ENCODE measurements at places on chromosomes 5 and 9.

GRCh38 chr9:115671236-115671962 is 482.2 kb upstream of the PAPPA start:
- no peak for DNase-seq

DNA sequence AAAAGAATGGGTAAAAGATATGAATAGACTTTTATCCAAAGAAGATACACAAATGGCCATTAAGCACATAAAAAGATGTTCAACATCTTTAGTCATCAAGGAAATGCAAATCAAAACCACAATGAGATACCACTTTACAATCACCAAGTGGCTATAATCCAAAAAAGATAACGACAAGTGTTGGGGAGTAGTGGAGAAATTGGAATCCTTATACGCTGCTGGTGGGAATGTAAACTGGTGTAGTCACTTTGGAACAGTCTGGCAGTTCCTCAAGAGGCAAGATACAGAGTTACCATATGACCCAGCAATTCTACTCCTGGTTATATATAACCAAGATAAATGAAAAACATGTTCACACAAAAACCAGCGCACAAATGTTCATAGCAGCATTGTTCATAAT is 234.9 kb downstream of the SPATA31D1 start:
- no peak for DNase-seq

- DNase-seq = no peak
These were observed 47.4 kb downstream of the RNF180 start for GRCh38 chr5:64213011-64213410.

GRCh38 chr5:158658446-158659230 is 441.1 kb downstream of the EBF1 start:
- DNase-seq = no peak

DNA sequence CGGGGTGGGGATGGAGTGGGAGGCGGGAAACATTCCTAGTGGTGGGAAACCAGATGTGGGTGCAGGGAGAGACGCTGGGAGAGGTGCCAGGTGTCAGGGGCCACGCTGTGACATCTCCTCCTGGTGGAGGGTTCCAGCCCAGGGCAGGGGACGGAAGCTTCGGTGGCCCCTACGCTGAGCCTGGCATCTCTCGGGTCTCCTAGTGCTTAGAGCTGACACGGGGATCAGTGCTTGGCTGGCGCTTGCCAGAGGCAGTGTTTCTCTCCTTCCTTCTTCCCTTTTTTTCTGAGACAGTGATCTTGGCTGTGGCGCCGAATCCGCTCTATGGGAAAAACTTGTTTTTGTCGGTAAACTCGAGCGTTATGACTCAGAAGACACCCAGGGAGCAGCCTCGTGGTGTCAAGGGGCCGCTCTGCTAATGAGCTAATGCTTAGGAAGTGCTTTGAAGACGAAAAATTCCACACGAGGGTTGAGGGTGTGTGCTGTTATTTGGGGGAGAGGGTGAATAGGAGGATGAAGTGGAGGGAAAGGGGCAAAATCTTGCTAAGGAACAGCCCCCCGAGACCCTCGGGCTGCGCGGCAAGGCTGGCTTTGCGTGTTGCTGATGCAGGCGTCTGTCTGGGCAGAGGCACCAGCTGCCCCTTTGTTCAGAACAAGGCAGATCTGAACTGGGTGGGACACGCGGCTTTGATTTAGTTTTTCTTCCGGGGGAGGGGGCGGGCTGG is 20.4 kb upstream of the IER5L start:
- DNase-seq = no peak

DNA sequence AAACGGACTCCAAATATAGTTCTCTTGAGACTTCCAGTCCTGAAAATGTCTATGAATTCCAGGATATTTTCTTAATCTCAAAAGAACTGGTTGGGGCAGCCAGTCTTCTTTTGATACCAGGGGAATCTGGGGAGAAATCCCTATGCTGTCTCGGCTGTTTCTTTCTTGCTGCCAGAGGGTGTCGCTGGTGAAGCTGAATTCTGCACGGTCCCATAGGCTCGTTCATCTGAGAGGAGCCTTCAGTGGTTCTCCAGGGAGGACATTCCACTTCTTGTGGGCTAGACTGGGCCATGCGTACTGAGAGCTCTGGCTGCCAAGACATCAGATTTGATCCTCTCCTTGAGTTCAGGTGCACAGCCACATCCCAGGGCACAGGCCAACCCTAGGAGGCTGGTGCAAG is 155.0 kb upstream of the CLINT1 start:
- DNase-seq = peak; percentile 22

DNA sequence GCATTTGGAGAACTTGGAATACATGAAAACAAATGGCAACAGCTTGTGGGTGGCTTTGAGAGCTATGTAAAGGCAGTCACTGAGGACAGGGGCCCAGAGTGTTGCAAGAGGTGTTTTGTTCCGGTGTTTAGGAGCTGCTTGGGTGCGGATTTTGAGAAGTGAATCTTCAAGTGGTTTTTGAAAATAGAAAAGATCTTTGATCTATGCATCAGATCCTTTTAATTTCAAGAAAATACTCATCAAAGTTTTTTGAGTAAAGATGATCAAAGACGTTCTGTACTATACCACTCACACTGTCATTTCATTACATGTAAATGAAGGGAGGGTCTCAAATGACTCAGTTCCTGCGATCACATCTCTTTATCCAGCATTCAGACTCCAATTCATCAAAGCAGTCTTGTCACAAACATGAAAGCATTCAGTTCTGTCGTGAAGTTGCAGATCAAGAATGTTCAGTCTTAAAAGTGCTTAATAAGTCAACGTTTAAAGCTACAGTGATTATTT is 112.5 kb downstream of the WDR41 start:
- peak; percentile 68 for DNase-seq

DNA sequence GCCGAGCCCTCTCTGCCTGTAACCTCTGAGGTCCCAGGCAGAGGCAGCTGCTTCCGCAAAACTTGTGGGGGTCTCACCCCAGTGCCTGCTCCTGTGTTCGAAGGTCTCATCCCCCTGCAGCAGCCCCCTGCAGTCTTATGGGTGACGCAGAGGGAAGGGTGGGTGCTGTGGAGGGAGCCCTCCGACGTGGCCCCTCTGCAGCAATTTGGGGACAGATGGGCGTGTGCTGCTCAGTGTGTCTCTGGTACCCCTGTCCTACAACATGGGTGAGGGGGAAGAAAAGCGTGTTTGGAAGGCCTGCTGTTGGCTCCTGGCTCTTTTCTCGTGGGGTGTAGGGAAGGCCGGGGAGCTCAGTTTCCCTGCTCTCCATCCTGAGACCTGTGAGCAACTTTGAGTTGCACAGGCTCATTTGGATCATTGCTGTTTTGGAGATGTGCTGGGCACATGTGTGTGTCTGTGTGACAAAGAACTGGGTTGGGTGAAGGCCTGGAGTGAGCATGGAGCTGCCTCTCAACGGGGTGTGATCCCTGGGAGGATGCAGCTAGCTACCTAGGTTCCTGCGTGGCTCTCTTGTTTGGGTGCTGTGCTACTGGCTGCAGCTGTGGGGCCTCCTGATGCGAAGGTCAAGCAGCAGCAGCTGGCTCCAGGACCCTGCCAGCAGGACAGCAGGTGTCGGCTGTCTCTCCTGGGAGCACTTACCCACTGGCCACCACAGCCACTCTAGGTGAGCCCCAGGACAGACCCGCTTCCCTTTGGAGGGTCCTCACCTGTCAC is 179.6 kb upstream of the PITX1 start:
- no peak for DNase-seq

GRCh38 chr5:158875272-158875679 is 224.4 kb downstream of the EBF1 start:
- DNase-seq = no peak

DNA sequence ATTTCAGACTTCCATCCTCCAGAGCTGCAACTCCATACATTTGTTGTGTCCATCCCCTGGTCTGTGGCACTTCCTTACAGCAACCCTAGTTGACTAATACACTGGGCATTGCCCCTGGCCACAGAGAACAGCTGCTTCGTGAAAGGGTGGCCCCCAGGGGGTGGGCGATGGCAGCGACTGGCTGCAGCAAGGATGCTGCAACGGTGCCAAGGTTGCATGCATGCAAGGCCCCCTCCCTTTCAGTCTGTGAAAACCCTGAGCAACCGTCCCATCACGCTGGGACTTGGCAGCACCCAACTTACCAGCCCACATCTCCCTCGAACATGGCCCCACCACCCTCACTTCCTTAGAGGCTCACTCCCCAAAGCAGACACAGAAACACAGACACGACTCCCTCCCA is 162.5 kb downstream of the MED10 start:
- no peak for DNase-seq

DNA sequence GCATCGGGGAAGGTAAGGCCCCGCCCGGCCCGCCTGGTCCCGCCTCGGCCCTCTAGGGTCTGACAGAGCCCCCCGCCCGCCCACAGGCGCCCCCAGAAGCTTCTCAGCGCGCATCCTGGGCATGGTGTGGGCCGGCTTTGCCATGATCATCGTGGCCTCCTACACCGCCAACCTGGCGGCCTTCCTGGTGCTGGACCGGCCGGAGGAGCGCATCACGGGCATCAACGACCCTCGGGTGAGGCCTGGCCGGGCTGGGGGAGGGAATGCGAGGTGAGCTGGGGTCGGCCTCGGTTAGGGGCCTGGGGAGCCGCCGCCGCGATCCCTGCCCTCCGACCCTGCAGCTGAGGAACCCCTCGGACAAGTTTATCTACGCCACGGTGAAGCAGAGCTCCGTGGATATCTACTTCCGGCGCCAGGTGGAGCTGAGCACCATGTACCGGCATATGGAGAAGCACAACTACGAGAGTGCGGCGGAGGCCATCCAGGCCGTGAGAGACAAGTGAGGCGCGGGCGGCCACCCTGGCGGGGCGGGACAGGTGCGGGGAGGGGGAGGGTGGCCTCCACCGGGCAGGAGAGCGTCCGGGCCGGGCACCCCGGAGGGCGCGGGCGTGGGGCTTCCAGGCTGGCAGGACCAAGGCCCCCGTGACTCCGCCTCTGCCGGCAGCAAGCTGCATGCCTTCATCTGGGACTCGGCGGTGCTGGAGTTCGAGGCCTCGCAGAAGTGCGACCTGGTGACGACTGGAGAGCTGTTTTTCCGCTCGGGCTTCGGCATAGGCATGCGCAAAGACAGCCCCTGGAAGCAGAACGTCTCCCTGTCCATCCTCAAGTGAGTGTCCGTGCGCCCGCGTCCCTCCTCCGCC is 7.1 kb downstream of the LRRC26 start:
- no peak for DNase-seq

GRCh38 chr5:84118551-84118950 is 266.1 kb downstream of the EDIL3 start:
- no peak for DNase-seq

DNA sequence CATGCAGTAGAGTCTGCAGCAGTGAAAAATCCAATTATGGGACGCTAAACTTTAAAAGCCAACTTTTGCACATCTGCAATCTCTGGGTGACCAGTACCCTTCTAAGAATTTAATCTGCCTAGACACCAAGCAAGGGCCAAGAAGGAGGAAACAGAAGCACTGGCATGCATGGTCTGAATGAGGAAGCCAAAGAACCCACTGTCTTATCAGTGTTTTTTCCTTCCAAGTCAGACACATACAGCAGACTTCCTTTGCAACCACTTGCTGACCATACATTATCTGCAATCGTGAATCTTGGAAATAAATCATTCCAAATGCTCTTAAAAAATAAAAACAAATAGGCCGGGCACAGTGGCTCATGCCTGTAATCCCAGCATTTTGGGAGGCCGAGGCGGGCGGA is 65.9 kb downstream of the DEPDC1B start:
- DNase-seq = no peak

DNA sequence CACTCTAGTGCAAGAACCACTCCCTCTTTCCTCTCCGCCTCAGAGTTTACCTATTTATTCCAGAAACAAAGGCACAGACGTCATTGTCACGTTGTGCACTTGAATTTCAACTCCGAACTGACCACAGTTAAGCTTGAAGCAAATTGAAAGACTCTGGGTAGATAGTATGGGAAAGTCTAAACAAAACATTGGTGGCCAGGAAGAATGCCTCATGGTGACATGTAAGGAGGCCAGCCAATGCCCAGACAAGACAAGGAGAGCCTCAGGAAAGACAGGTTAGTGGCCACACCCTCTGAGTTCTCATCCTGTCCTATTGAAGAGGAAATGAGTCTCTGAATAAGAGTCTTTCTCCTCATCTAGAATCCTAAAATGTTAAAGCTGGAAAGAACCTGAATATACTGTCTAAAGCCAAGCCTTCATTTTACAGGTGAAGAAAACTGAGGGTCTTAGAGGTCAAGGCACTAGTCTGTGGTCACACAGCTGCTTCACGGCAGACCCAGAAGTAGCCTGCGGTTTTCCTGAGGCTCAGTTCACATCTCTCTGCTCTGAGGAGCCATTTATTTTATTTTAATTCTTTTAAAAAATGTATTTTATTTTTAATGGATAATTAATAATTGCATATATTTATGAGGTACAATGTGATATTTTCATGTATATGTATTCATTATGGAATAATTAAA is 30.2 kb downstream of the ZFAND5 start:
- DNase-seq = no peak

- DNase-seq = no peak
These were observed 233.4 kb upstream of the KLF4 start for GRCh38 chr9:107723015-107723414.

DNA sequence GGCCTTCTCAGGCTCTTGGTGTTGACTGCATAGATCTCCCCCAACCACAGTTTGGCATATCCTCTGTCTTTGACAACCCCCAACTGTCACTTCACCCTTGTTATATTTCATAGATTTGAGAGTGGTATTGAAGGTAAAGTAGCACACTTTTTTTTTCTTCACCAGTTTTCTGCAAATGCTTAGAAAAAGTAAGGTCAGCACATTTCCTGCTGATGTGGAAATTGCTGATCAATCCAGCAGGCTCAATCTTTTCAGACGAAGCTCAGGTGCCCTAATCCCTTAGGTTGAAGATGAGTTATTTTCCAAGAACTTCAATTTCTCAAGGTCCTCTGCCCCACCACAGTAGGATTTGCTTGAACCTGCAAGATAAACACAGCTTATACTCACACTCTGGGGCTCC is 38.5 kb upstream of the ANKRD31 start:
- no peak for DNase-seq

DNA sequence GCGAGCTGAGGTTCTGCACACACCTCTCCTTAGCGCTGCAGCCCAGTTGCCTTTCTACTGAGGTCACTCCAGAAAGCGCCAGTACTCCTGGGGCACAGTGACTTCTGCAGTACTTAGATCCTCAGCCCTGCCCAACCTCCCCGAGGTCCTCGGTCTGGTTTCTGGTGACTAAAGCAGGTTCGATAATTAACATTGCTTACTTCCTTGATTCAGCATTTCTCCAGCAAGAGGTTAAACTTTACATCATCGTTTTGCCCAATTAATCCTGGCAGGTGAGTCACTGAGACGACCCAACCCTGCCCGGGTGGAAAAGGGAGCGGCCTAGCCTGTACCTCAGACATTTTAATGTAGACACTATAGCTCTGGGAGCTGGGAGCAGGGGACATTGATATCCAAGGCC is 77.6 kb downstream of the PLAC8L1 start:
- DNase-seq = no peak

- DNase-seq = no peak
These were observed 847.3 kb downstream of the MAT2B start for GRCh38 chr5:164352695-164353094.

GRCh38 chr9:108673386-108673785 is 182.4 kb downstream of the ACTL7B start:
- no peak for DNase-seq

- DNase-seq = no peak
These were observed 339.4 kb downstream of the PRELID2 start for GRCh38 chr5:145495741-145496140.

GRCh38 chr5:33969572-33970452 is 14.7 kb downstream of the SLC45A2 start:
- peak; percentile 72 for DNase-seq
